Calu3 (cell line): ENCODE measurements at places on chromosomes 6 and 20.

GRCh38 chr6:90195094-90195829 lies 101.4 kb downstream of the BACH2 start:
- DNase-seq: no peak

DNA sequence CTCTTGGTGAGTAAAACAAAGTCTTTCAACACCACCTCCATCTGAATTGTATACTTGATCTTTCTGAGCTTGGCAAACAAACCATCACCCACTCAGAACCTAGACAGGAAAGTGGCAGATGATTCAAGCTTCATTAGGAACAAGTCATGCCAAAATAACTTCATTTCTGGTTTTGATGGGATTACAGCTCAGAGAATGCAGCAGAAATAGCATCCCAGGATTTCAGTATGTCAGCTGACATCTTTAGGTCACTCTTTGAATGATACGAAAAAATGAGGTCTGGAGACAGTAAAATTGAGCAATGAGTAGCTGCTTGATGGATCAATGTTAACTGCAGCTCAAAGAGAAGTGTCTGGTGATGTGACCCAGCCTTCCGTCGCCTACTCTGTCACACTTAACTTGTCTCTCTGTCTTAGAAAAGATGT lies 92.4 kb downstream of the GJA10 start:
- DNase-seq: no peak

DNA sequence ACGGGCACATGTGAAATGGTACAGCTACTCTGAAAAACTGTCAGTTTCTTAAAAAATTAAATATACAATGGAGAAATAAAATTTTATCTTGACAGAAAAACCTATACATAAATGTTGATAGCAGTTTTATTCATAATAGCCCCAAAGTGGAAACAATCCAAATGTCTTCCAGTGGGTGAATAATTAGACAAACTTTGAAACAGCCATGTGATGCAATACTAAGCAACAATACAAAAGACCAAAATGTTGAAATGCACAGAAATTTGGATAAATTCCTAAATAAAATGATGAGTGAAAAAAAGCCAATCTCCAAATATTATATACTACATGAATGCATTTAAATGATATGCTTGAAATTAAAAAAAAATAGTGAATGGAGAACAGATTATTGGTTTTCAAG lies 523.1 kb downstream of the HTR1B start:
- no peak for DNase-seq

DNA sequence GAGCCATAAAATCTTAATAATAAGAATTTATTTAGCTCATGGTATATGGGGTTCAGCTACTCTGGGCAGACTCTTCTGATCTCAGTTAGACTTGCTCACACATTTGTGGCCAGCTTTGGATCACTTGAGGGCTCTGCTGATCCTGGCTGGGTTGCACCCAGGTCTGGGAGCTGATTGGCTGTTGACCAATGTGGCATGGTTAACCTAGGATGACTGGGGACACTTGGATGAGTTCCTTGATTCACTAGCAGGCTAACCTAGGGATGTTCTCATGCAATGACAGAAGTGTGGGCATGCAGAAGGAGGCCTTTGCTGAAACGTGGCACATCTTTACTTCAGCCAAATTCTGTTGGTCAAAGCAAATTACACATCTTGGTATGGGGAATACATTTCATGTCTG lies 569.5 kb downstream of the UTRN start:
- no peak for DNase-seq

DNA sequence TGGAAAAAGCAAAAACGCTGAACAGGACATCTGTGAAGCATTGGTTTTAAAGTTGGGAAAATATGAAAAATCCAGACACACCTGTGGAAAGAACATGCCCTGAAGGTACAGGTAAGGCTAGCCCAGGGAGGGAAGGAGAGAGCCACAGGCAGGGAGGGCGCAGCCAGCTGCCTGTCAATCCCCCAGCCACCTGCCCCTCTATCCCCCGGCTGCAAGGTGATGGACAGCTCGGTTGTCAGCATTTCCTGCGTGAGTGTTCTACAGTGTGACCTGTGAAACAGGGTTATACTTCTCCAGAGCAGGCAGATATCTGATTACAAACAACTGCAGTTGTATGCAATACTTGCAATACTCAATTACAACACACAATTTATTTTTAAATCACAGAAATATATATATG lies 358.1 kb downstream of the SMOC2 start:
- DNase-seq: no peak

- DNase-seq: no peak
Measured at GRCh38 chr20:43789593-43789992, 62.8 kb upstream of the GTSF1L start.

- no peak for DNase-seq
Measured at GRCh38 chr20:43761386-43762340, 34.9 kb upstream of the GTSF1L start.

DNA sequence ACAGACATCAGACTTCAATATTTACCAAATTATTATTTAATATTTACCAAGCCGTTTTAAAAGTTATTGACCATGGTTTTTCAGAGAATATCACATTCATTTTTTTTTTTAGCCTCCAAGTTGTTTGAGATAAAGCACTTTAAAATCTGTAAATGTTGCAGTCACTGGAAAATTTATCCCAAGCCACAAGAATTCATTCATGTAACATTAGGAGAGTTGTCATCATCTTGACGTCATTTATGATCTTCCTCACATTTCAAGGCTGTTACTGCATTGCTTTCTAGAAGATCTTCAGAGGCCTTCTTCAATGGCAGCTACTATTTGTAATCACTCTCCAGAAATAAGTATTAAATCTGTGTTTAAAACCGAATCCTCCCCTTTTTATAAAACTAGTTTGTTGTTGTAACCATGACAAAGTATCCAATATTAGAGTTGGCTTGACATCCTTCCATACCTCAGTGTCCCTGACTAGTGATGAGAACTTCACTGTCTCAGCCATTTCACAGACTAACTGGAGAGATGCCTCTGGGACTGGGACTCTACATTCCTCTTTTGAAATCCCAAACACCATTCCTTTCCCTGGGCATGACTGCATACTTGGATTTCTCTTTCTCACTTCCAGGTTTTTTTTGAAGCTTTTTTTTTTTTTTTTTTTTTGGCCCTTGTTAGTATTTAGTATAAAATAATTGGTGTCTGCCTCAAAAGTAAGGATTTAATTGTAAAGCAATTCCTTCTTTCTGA lies 100.1 kb downstream of the ZFAND3 start:
- DNase-seq: no peak

- no peak for DNase-seq
Measured at GRCh38 chr20:41392871-41393704, 26.5 kb upstream of the EMILIN3 start.

DNA sequence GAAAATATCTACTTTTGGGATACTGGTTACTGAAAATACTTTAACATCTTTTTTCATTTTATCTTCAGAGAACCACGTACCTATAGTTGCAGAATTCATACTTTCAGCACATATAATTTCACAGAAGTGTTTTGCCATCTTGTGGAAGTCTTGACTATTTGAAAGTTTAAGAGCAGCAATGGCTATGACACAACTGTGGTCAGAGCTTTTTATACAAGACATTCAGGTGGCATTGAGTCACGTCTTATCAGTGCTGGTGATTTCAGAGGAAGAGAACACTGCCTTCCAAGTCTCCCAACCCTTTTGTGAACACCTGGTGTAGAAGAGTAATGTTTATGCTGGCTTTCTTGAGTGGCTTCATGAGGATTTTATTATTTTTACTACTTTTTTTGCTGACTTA lies 171.6 kb downstream of the ARID1B start:
- DNase-seq: no peak

DNA sequence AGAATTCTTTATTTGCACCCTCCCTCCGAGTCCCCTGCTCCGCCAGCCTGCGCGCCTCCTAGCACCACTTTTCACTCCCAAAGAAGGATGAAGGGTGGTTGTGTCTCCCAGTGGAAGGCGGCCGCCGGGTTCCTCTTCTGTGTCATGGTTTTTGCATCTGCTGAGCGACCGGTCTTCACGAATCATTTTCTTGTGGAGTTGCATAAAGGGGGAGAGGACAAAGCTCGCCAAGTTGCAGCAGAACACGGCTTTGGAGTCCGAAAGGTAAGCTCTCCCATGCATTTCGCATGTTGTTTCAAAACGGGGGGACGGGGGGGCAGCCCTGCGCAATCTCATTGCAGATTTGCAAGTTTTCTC lies 357 bp downstream of the PCSK2 start:
- DNase-seq: no peak

DNA sequence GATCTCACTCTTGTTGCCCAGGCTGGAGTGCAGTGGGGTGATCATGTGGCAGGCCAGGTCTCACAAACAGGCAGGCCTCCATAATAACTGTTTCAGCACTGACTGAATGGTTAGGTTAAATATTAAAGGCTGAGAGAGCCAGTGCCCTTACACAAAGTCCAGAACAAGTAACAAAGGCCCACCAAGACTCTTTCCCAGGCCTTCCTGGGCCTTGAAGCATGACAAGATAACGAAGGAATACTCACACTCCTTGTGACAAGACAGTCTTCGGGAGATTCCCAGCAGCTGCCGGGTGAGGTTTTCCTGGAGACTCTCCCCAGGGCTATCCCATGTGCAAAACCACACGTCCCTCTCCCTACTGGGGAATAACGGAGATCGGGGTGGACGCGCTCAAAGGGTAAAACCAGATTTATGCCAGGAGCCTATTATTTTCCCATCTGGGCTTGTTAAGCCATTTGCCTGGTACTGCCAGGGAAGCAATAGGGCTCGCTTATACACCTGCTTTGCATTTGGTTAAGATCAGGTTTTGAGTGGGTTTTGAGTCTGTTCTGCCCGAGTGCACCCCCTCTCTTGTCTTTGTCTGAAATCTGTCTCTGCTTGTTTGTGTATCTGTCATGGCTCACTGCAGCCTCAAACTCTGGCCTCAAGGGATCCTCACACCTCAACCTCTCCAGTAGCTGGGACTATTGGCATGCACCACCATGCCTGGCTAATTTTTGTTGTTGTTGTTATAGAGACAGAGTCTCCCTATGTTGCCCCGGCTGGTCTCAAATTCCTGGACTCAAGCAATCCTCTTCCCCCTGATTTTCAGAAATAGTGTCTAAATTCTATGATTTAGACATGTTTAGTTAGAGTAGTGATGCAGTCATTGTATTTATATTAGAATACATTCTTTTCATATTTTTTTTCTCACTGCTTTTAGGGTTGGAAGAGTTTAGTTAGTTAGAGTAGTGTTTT lies 1.4 kb upstream of the ENPP3 start:
- DNase-seq: no peak

GRCh38 chr6:42158011-42158410 lies 15.2 kb upstream of the GUCA1A start:
- no peak for DNase-seq

DNA sequence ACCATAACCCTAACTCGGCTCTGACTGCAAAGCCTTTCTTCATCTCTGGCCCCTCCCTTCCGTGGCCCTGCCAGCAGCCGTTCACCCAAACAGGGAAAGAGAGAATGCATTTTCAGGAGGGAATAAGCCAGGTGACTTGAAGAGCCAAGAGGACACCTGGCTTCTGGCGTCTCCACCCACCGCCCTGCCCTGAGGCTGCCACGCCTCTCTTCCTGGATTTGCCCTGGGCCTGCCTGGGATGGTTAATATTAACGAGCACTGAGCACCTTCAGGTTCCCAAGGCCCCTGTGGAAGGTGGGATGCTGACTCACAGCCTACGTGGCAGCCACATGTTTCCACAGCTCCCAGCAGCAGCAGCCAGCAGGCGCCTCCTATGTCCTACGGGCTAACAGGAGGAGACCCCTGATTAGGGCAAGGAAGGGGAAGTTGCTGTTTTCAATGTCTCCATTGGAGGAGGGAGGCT lies 138.0 kb upstream of the RREB1 start:
- DNase-seq: peak; percentile 93

DNA sequence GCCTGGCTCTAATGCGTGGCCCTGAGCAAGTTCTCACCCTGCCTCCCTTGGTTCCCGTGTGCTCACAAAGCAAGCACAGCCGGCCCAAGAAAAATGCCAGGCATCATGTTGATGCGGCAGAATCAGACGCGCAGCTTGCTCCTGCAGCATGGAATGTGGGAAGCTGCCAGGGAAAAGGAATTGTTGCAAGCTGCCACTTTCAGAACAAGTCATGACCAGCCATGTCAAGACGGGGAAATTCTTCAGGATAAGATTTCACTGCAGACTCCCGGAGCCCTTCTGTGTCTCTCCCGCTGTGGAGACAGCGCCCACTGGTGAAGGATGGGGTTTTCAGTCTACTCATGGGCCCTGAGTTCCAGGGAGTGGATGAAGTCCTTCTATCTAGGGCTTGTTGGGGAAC lies 4.6 kb downstream of the DACT2 start:
- DNase-seq: no peak

GRCh38 chr6:17907406-17908229 lies 79.8 kb downstream of the KIF13A start:
- peak; percentile 3 for DNase-seq

DNA sequence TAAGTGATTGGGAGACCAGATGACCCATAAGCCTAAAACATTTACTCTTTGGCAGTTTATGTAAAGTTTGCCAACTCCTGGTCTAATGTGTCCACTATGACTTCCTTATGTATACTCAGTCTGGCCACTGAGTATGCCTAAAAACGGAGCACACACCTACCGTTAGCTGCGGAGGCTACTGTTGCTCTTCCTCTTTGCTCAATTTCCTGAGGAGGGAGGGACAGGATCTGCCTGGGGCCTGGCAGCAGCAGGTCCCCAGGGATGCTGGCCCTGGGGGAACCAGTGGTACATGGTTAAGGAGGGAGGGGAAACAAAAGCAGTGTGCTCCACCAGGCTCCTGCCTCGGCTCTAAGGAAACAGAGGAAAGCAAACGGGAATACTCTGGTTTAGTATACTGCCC lies 113.5 kb downstream of the CDYL start:
- DNase-seq: no peak

- peak; percentile 51 for DNase-seq
Measured at GRCh38 chr6:42454428-42454791, 2.7 kb upstream of the TRERF1 start.

GRCh38 chr20:53048387-53048786 lies 76.2 kb downstream of the TSHZ2 start:
- no peak for DNase-seq

- DNase-seq: no peak
Measured at GRCh38 chr20:44662261-44662660, 10.8 kb upstream of the ADA start.

- DNase-seq: no peak
Measured at GRCh38 chr6:74069089-74069581, 373.1 kb downstream of the CD109 start.

GRCh38 chr6:31737315-31737990 lies 1.1 kb upstream of the CLIC1 start:
- DNase-seq: peak; percentile 54
